Lower leg skin (tissue), 4 donors: ENCODE measurements at places on chromosomes 16 and 17. TPM values are rescaled to one million over a fixed set of nuclear protein-coding genes. Genes with fewer than 3 reads are reported as not detected.

DNA sequence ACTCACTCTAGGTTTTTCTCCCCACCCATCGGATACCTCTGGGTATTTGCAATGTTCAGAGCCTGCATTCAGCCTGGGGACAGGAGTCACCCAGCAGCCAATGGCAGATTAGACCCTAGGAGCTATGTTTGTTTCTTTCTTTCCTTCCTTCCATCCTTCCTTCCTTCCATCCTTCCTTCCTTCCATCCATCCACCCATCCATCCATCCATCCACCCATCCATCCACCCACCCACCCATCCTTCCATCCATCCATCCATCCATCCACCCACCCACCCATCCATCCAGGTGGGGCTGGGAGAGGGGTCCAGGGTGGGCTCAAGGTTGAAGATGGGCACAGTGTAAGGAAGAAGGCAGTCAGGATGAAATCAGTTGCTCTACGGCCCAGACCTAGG is 39.9 kb downstream of the TIMM22 start:
- no peak for DNase-seq

DNA sequence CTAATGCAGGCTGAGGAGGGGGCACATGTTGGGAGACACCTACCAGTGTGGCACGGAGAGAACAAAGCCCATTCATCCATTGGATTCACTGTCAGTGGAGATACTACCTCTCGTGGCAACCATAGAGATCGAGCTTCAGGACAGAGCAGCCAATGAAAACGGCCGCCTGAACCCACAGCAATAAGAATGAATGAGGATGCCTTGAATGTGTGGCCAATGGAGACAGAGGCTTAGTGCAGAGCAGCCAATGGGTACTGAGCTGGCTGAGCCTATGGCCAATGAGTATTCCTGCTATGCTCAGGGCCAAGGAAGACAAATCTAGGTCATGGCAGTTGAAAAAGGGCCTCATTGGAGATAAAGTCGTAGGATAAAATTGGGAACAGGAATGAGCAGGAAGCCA is 10.9 kb downstream of the ARHGEF15 start:
- no peak for DNase-seq

- DNase-seq: no peak
These were observed 9.8 kb upstream of the CSNK1D start for GRCh38 chr17:82283208-82283749.

GRCh38 chr17:41446806-41447205 is 6.0 kb upstream of the KRT38 start:
- no peak for DNase-seq

- no peak for DNase-seq
These were observed 53.2 kb downstream of the BANP start for GRCh38 chr16:88004391-88004790.

GRCh38 chr17:47162013-47162622 is 27.0 kb downstream of the CDC27 start:
- no peak for DNase-seq

DNA sequence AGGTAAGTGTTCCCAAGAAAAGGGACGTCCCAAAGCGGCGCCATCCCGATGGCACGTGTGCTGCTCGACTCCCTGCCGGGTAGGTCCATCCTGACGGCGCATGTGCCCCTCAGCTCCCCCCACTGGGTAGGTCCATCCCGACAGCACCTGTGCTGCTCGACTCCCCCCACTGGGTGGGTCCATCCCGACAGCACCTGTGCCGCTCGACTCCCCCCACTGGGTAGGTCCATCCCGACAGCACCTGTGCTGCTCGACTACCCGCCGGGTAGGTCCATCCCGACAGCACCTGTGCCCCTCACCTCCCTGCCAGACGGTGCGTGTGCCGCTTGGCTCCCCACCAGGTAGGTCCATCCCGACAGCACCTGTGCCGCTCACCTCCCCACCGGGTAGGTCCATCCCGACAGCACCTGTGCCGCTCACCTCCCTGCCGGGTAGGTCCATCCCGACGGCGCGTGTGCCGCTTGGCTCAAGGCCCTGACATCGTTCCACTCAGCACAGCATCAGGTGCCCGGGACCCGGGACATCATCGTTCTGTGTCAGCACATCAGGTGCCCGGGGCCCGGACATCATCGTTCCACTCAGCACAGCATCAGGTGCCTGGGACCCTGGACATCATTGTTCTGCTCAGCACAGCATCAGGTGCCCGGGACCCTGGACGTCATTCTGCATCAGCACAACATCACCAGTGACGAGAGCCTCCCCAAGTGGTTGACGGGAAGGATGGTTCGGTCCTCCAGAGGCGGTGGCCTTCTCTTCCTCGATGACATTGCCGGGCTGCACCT is 5.7 kb upstream of the FN3K start:
- no peak for DNase-seq

DNA sequence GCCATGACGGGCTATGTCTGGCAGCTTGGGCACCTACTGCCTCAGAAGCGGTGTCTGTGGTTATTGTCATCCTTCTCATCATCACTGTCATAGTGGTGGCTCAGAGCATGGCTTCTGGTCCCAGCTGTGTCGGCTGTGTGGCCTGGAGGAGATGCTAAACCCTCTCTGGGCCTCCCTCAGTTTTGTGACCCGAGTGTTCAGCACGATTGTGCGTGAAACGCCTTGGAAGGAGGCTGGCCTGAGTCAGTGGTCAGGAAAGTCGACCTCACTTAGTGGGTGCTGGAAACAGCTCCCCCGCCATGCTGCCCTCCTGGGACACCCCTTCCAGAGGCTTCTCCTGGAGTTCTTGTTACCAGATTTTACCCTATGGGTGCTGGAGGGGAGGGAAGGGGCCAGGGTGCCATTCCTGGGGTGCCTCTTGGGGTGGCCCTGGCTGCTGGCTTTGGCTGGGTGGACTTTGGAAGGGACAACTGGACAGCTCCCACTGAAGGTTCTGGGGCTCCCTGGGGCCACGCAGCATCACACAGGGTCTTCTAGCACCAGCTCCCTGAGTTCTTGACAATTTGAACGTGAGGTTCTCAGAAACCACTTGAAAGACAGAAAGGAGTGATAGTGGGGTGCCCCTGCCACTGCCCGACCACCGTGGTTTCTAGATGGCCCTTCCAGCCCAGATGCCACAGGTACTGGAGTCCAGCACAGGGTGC is 226.5 kb upstream of the GSE1 start:
- peak; percentile 78 for DNase-seq

DNA sequence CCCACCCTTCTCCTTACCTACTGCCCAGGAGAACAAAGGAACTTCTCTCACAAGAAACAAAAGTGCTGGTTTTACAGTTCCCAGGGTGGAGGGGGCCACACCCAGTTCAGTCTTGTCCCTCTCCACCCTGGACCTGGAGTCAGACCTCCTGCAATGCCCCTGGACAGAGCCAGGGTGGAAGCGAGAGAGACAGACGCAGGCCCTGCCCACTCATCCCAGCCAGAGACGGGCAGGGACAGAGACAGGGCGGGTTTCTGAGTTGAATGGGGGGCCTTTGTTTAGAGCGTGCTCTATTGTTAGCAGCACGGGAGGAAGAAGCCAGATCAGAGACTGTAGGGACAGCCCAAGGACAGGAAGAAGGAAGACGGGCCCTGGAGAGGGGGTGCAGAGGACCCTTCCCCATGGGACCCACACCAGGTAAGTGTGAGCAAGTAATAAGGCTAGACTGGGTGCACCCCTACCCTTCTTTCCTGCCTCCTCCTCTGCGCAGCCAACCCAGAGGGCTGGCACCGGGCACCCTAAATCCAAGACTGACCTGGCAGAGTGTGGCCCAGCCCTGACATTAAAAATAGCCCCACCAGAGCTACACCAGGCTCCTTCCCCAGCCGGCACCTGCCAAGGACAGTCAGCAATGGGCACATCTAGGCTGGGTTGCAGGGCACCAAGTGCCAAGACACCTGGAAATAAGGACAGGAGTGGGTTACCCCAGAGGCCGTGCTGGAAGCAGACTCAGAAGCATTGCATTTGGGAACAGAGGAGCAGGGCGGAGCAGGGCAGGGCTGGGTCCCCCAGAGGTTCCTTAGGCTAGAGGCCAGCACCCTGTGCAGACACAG is 10.9 kb downstream of the JUP start:
- no peak for DNase-seq

GRCh38 chr17:21524211-21524591 is 148.0 kb downstream of the KCNJ12 start:
- DNase-seq: peak; percentile 78

- DNase-seq: no peak
These were observed 249.6 kb downstream of the ENGASE start for GRCh38 chr17:79324194-79324593.

GRCh38 chr16:1691276-1691675 is 13.2 kb downstream of the JPT2 start:
- no peak for DNase-seq

DNA sequence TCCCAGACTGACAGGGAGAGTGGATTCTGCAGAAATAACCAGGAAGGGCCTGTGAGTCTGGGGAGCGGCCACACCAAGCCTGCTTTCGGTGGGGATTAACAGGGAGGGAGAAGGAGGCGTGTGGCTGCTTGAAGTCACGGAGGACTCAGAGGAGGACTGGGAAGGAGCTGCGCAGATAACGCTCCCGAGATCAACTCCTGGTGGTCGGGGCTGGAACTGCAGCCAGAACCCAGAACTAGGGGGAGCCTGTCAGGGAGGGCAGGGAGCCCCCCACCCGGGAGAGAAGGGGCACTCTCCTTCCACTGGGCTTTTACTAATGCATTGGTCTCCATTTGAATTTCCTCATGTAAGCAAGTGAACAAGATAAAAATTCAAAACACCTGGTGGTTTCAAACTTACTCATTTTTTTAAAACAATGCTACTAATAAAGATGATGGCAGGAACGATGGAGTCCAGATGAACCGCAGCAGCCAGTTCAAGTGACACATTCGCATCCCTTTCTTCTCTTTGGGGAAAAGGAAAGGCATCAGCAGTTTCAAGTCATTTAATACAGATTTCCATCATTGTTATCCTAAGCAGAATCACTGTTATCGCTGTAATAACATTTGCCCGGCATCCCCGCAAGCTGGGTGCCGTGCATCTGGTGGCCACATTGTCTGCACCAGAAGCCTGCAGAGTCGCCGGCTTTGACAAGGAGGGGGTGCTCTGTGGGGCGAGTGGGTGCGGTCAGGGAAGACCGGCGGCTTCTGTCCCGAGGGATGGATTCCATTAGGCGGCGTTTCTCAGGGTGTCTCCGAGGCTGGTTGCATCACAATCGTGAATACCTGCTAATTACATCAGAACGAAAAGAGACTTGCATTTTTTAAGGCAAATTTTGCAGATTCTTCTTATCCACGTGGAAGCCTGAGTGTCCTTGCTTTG is 183.0 kb downstream of the FOXL1 start:
- peak; percentile 89 for DNase-seq

DNA sequence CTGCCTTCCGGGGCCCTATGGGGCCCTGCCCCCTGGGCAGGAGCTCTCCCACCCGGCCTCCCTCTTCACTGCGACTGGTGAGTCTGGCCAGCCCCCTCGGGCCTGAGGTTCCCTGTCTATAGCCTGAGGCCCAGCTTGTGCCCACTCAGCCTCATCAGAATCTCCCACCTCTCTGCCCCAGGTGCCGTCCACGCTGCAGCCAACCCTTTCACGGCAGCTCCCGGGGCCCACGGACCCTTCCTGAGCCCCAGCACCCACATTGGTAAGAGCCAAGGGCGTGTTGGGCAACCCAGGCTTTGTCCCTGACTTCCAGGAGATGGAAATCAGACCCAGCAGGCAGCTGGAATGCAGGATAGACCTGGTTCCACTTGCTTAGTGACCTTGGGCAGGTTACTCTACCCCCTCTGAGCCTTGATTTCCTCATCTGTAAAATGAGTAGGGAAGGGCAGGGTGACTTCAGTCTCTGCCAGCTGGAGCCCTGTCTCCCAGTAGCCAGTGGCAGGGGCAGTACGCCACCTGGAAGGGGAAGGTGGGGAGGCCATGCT is 9.2 kb downstream of the FBRS start:
- no peak for DNase-seq

- no peak for DNase-seq
These were observed 25.1 kb upstream of the IL17C start for GRCh38 chr16:88613293-88613692.

- DNase-seq: no peak
These were observed 13.8 kb upstream of the DUSP14 start for GRCh38 chr17:37475731-37476420.

- DNase-seq: no peak
These were observed 114.8 kb downstream of the GRIN2A start for GRCh38 chr16:10067406-10067805.

DNA sequence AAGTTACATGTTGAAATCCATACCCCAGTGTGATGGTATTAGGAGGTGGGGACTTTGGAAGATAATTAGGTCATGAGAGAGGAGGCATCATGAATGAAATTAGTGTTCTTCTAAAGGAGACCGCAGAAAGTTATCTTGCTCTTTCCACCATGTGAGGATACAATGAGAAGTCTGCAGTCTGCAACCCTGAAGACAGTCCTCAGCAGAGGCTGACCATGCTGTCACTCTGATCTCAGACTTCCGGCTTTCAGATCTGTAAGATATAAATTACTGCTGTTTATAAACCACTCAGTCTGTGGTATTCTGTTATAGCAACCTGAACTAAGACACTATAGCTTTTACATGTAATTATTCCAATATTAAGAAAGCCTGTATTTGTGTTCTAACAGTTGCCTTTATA is 116.7 kb upstream of the CES5A start:
- no peak for DNase-seq

GRCh38 chr17:42678951-42679491 is 2.2 kb upstream of the PLEKHH3 start:
- DNase-seq: peak; percentile 92

GRCh38 chr16:12771341-12771798 is 32.3 kb downstream of the CPPED1 start:
- DNase-seq: no peak

GRCh38 chr17:42163113-42163512 is 8.3 kb upstream of the RAB5C start:
- DNase-seq: no peak

- DNase-seq: no peak
These were observed 41.2 kb downstream of the PRKCA start for GRCh38 chr17:66343531-66344078.

- DNase-seq: no peak
These were observed 3.5 kb downstream of the MARVELD3 start for GRCh38 chr16:71629278-71630016.

- DNase-seq: no peak
These were observed 534.1 kb downstream of the GRIN2A start for GRCh38 chr16:9647981-9648701.

- DNase-seq: peak; percentile 88
These were observed 5.6 kb upstream of the TUBG2 start for GRCh38 chr17:42653179-42654124.

GRCh38 chr17:45775148-45775547 is 9.0 kb upstream of the CRHR1 start:
- no peak for DNase-seq

- no peak for DNase-seq
These were observed 34.0 kb upstream of the IRF8 start for GRCh38 chr16:85864965-85865364.

- DNase-seq: no peak
These were observed 7.3 kb downstream of the AMZ2 start for GRCh38 chr17:68255151-68255550.

NDUFAF8 gene
- 10.0 TPM for total RNA-seq

PROCA1 gene
- 3.3 TPM for total RNA-seq

DOC2A gene
- total RNA-seq: 0.69 TPM

PYDC1 gene
- total RNA-seq: 17.5 TPM

KRTAP2-2 gene
- total RNA-seq: not detected

ABCC1 gene
- total RNA-seq: 20.0 TPM

CCL16 gene
- 0.39 TPM for total RNA-seq

GOSR1 gene
- 19.6 TPM for total RNA-seq

HS3ST3A1 gene
- total RNA-seq: 1.4 TPM

CSH1 gene
- total RNA-seq: not detected

WNT9B gene
- total RNA-seq: 0.88 TPM

SLC4A1 gene
- total RNA-seq: not detected

MYH3 gene
- total RNA-seq: 1.5 TPM

TSC2 gene
- 56.7 TPM for total RNA-seq

POLR2A gene
- 93.9 TPM for total RNA-seq

AATK gene
- 2.9 TPM for total RNA-seq

LLGL1 gene
- total RNA-seq: 28.7 TPM

CA7 gene
- not detected for total RNA-seq
